ENCODE measurements at places on chromosomes 13 and 19.

- no peak for DNase-seq
Observed at GRCh38 chr19:36160821-36161596, 8.8 kb upstream of the COX7A1 start.

- DNase-seq, result no peak
Observed at GRCh38 chr13:39037410-39037879, 444 bp downstream of the PROSER1 start.

DNA sequence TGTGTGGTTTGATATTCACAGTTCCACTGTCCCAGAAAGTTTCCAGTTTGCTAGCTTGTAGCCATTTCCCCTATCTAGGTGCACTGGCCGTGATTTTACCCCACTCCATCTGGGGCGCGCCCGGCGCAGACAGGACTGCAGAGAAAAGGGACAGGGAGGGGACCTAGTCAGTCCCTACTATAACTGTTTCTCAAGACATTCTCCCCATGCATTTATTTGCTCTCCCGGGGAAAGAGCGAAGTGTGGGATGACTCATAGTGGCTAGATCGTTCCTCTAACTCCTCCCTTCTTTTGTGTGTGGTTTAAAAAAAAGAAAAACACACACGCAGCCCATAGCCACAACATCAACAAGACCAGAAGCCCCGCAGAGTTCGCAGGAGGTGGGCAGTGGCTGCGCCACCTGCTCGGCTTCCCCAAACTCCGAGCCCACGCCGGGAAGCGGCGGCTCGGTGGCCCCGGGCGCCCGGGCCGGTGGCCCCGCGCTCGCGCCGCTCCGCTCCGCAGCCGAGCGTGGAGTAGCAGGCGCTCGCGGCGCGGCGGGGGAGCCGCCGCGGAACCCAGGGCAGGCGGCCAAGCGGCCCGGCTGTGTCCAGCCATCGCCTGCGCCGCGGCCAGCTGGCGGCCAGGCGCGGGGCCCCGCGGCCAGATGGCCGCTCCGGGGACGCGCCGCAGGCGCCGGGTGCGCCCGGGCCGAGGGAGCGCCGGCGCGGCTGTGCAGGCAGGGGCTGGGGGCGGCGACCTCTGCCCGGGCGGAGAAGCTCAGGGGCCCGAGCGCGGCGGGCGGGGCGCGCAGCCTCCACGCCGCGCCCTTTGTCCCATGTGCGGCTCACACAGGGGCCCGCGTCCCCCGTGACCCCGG, 653 bp downstream of the TMTC4 start:
- DNase-seq, result peak; percentile 79

GRCh38 chr13:89749888-89750287, 1597.6 kb upstream of the MIR17HG start:
- DNase-seq, result no peak

DNA sequence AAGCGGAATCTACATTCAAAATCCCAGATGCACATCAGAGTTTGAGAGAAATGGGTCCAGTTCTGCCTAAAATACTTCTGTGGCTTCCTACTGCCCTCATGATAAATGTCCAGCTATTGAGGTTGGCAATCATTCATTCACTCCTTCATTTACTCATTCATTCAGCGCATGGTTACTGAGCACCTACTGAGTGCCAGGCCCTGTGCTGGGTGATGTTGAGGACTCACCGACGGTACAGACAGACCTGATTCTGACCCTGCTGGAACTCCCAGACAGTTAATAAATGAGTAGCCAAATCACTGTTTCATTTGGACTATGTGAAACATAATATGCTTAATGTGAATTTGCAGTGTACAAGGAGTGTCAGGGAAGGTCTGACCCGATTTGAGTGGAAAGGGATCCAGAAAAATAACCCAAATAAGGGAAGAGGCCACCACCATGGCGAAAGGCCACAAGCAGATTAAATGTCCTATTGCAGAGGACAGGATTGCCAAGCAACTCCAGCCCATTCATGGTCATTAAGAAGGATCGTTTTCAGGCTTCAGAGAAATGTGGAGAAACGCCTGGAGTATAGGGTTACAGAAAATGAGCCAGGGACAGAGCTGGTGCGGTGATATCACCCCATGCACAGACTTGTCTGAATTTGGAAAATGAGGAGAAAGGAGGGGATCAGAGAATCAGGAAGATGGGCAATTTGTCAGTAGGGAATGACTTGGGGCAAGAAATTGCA, 20.5 kb downstream of the DYRK1B start:
- DNase-seq, result peak; percentile 76

Data from fibroblast of gingiva (primary cell).